NCI-H2107 (cell line): ENCODE measurements at places on chromosomes 11 and 22.

- no peak for DNase-seq
Observed at GRCh38 chr11:35689081-35689996, 26.8 kb downstream of the TRIM44 start.

DNA sequence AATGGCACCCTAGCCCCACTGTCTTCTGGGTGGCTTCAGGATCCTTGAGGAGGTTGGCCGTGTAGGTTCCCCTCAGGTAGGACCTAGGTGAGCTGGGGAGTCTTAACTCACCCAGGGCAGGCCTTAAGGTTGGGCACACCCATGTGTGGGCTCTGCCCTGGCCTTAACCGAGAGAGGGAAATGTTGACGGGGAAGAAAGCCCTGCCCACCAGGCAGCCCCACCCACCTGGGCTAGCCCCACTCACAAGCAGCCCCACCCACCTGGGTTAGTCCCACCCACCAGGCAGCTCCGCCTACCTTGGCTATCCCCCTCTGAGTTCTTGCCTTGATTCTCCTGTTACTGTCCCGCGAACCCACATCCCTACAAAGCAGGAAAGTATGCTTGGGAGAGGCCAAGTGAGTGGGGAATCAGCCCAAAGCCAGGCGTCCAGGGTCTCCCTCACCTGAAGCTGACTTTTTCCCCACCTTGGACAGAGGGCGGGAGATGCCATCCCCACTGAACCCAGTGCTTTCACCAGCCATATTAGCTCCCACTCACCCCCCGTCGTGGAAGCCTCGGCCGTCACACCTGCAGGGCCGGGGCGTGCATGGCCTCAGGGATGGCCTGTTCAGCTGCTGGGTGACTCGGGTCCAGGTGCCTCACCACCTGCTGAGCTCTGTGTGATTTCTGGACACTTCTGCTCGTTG lies at the start of gene MYEOV:
Gene MYEOV, plus strand, starts transcription at position 337 of the 687 bp plus-strand sequence. CDS start 1,200 bp downstream, outside the sequence.
- DNase-seq = no peak

DNA sequence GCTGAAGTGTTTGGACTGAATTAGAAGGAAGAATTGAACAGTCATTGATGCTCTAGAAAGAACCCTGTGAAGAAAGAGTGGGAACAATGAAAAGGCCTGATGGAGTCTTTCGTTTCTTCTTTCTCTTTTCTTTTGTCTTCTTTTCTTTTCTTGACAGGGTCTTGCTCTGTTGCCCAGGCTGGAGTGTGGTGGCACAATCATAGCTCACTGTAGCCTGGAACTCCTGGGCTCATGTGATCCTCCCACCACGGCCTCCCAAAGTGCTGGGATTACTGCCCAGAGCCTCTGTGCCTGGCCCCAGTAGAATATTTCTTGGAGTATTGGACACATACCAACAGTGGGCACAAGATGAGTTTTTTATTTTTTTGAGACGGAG lies 1.1 kb downstream of the FEN1 start:
- DNase-seq = no peak

DNA sequence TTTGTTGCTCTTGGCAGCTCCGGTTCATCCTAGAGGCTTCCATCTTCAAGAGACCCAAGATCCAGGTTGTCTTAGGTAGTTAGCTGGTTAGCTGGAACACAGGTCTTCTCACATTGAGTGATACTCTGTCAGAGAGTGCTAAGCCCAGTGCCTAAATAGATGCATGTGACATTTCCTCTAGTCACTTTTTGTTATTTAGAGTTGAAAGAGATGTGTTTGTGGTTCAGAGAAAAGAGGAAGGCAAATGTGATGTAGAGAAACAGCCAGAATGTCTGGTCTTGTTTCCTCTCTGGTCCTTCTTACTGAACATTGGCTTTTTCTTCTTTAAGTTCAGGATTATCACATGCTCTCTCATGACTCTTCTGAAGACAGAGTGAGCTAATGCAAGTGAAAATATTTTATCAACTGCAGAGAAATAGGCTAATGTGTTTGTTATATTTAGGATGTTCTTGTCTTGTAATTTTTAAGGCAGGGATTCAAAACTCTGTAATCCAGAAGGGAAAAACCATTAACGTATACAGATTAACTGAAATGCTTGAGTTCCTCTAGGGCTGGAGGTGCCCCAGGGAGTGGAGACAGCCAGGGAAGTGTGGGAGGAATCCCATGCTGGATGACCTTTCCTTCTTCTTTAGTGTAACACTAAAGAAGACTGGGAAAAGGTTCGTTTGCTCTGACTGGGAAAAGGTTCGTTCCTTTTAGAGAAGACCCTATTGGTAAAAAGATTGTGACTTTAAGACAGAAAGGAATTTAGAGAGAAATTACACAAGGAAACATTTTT lies 75.4 kb downstream of the SWAP70 start:
- DNase-seq = no peak

DNA sequence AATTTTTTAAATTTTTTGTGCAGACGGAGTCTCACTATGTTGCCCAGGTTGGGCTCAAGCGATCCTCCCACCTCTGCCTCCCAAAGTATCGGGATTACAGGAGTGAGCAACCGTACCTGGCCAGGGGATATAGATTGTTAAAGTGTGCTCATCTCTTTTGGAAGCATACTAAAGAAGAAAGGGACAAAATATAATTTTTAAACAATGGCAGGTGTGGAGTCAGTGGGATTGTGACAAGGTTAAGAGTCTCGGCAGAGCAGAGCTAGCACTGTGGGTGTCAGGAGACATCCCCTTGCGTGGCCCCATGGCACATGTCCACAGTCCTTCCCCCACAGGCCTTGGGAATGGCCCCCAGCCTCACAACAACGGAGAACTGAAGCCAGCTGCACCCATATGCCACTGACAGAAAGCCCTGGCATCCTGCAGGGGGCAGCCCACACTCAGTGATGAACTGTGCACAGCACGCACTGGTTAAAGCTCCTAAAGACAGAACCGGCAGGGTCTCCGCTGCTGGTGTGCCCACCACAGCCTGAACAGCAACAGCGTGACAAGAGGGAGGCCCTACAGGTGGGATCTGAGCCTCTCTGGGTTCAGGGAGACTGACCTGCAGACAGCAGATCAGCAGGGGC lies 29.9 kb downstream of the SERPIND1 start:
- no peak for DNase-seq

DNA sequence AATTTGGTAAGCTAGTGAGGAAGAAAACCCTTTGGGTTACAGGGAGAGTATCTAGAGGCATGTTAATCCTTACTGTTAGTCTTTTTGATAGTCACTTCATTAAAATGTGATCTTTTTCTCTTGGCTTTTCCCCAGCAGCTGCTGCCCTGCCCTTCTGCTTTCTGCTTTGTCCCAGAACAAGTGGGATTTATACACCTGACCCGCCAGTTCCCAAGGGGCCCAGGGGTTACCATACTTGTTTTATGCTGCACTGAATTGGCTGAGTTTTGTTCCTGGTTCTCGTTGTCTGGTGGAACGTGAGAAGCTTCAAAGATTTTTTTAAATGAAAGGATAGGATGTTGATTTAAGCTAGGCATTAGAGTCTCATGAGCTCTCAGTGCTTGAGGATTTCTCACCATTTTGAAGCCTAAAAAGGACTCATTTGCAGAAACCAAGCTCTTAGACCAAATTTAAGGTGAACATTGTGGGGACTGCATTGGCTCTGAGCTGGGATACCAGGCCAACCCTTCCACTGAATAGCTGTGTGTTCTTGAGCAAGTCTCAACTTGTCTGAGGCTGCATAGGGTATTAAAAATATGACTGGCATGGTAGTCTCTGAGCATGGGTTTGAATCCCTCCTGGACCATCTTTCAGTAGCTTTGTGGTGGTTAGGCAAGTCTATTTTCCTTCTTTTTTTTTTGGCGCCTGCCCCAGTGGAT lies 6.6 kb downstream of the LIMK2 start:
- no peak for DNase-seq

DNA sequence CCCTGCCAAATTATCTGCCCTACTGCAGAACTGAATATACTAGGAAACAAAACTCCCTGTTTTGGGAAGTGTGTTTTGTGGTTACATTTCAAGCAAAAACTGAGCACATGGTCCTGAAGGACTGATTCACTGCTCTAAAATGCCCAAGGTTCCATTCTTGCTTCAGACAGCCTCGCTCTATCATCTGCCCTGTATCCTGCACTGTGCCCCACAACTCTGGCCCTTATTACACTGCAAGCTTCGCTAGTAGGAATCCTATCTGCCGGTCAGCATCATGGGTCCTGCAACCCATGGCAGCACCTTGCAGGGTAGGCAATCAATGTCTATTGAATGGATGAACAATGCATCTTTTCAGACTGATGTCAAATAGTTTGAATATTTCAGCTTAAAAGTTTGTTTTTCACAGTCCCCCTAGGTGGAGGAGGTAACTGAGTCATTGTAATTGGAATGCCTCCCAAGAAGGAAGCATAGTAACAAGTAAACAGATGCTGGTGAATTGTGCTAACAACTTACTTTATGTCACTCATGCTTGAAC lies 21.3 kb downstream of the LAYN start:
- DNase-seq = no peak

- no peak for DNase-seq
Observed at GRCh38 chr22:44378380-44378779, 65.6 kb upstream of the SHISAL1 start.

GRCh38 chr11:114147375-114148012 lies 88.0 kb downstream of the ZBTB16 start:
- DNase-seq = no peak

DNA sequence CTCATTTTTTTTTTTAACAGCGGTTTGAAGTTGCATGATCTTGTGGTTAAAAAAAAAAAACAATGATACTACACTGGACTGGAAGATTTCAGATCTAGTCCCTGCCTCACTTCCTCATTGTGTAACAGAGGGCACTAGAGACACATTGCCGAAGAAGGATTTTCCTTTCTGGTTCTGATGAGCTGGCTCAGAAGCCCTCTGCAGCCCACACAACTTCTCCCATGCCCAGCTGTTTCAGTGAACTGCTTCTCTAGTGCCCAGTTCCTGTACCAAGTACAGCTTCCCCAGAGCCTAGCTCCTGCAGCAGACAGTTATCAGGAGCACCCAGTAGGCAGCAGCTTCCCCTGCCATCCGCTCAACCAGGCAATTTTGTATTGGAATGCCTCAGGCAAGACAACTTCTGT lies 29.5 kb upstream of the ANO5 start:
- DNase-seq = no peak

DNA sequence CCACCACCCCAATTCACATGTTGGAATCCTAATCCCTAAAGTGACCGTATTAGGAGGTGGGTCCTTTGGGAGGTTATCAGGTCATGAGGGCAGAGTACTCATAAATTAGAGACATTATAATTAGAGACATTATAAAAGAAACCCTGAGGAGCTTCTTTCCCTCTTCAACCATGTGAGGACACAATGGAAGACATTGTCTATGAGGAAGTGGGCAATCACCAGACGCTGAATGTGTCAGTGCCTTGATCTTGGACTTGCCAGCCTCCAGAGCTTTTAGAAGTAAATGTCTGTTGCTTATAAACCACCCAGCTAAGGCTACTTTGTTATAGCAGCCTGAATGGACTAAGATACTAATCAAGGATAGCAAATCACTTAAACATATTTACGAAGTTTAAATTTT lies 14.8 kb downstream of the GAB2 start:
- DNase-seq = no peak

DNA sequence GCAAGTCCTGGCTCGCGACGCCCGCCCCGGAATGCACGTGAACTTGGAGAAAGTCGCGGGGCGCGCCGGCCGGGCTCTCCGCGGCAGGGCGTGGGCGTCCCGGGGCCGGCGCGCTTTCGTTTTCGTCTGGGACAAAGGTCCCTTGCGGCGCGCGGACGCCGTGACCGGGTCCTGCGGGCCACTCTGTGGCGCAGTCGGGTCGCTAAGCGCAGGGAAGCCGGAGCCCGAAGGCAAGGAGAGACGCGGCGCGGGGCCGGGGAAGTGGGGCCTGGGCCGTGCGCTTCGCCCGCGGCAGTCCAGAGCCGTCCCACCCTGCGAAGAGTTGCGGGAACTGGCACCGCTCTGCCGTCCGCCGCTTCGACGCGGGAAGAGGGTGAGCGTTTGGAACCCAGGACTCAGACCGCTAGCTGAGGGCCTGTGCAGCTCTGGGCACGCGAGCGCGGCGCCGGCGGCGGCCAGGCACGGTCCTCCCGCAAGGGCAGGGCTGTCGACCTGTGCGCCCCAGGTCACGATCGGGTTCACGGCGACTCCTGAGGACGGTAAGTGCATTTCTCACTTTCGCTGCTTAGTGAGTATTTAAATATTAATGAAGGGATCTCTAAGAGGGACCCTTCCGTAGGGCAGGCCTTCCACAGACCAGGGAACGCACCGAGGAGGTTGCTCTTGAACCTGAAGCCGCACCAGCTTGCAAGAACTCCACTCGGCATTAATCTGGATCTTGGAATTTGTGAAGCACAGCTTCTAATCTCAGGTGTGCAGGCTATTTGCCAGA lies 78.0 kb upstream of the PPARA start:
- no peak for DNase-seq

DNA sequence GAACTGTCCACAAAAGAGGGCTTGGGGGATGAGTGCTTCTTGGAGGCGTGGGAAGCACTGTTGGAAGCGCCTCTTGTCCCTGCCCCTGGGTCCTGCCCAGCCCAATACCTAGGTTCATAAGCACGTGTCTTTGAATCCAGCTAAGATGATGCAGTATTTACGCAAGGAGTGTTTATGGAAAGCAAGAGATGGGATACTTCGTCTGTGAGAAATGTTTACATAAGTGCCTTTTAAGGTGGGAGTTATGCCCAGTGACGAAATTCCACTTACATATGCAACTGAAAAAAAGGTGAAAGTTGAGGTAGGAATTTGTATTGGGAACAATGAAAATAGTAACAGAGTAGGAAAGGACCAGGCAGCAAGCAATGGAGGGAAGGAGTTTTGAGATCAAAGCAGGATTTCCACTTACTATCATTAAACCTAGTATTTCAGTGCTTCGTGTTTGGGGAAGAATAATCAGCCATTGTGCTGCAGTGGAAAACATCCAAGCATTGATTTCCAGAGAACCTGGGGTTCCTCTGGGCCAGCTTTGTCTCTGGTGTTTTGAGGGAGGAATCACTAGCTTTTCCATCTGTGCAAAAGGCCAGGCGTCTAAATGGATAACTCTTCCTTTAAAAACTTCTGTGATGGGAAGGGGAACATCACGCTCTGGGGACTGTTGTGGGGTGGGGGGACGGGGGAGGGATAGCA lies 115.3 kb upstream of the TTC12 start:
- DNase-seq = no peak

- no peak for DNase-seq
Observed at GRCh38 chr11:69887330-69887729, 68.1 kb upstream of the FGF3 start.

DNA sequence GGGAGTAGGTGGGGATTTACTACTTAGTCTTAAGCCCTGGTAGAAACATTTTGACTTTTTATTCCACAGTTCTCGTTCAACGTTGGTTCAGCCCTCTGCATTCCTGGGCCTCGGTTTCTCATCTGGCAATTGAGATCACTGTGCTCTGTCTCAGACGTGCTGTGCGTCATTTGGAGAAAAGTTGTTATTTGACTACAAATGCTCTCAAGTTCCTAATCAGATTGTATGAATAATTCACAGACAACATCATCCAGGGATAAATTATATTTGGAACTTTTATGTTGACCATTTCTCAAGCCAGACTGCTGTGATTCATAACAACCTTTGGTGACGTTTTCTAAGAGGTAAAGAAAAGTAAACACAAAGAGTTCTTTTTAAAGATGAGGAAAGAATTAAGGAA lies 69.2 kb downstream of the BLID start:
- no peak for DNase-seq

GRCh38 chr11:8747173-8747572 lies 64.6 kb downstream of the RPL27A start:
- no peak for DNase-seq
